ENCODE measurements at places on chromosomes 12 and 14.

DNA sequence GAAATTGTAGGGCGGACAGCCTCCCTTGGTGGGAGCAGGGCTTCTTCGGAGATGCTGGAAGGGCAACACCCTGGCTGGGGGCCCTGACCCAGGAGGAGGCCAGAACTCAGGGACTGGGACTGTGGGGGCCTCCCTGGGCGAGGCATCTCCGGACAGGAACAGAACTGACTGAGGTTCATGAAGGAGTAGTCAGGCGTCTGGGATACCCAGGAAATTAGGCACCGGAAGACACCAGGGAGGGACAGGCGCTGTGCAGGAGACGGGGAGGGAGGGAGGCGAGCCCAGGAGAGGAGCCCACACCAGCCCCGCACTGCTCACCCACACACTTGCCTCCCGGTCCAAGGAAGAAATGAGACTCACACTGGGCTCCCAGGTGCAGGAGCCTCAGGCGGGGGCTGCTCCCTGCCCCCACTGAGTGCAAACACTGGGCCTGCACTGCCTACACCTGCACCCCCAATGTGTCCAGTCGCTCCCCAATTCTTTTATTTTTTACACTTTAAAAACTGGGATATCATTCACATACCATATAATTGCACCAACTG is 262.6 kb upstream of the SFSWAP start:
- DNase-seq = no peak

DNA sequence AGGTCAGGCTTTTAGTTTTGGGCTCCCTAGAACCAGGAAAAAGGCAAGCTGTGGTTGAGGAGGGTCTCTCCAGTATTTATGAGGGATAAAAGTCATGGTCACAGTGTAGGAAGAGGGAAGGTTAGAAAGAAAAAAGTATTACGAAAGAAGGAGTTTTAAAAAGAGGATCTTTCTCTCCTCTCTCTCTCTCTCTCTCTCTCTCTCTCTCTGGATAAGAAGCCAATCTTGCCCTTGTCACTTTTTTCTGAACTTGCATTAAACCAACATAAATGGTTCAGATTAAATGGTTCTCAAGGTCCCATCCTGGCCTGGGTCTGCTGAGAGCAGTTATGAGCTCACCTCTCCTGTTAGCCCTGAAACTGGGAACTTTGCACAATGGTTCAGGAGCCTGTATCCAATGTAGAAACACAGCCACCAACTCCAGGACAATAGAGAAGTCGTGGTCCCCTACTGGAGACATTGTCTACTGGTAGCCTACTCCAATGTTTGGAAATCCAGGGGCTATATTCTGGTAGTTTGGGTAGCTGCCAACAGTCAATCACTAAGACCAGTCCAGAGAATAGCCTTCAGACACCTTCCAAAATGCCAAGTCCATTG is 131.9 kb downstream of the DAD1 start:
- DNase-seq = no peak

DNA sequence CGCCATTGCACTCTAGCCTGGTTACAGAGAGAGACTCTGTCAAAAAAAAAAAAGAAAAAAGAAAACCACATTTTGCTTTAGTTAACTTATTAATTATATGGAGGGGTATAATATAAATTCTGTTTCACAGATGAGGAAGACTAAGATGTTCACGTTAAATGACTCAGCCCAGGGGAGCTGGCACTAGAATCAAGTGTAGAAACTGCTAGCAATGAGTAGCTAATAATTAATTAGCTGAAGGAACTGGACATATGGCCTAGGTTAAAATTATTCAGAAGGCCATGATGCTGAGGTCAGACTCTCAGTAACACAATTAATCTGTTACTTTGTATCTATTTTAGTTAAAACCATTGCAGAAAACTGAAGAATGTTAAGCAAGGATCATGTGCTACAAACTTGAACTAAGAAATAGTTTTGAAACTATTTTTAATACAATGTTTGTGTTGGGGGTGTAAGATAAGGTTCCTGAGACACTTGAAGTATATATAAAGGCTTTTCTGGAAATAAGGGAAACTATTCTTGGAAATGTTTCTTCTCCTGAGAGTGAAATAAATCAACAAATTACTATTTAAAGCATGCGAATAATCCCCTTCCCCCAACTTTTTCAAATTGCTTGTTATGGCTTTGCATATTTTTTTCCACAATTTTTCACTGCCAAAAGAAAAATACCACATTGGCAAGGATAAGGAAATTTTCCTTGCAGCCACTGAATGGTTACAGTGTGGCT is 589.3 kb downstream of the SOX5 start:
- no peak for DNase-seq

GRCh38 chr14:101232340-101233020 is 328.8 kb upstream of the DIO3 start:
- no peak for DNase-seq

GRCh38 chr12:24088751-24089509 is 139.5 kb upstream of the SOX5 start:
- DNase-seq = no peak

- DNase-seq = no peak
Observed at GRCh38 chr12:59122784-59123183, 202.5 kb upstream of the LRIG3 start.

- no peak for DNase-seq
Observed at GRCh38 chr14:89977668-89978067, 21.9 kb downstream of the TDP1 start.

GRCh38 chr12:95755261-95755865 is 35.2 kb downstream of the NTN4 start:
- no peak for DNase-seq

DNA sequence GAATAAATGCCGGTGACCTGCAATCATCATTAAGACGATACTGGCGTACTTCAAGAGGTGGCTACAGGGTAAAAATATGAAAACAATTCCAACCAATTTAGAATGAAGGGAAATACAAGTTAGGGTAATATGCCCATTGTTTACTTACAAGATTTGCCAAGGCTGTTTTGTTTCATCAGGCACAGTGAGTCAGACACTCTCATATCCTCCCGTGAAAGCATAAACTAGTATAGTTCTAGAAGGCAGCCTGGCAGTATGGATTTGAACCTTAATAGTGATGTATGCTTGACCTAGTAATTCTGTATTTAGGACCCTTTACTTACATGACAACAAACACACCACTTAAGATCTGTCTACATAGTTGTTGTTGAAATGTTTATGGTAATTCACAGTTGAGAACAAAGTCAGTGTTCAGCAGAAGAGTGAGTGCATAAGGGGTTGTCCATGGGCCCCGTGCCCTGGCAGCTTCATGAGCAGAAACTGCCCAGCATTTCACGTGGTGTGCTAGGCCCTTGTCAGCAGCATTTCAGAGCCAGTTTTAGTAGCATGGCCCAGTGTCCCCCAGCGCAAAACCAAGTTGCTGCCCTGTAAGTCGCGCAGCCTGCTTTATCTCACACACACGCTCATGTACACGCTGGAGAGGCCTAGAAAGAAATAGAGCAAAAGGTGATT is 80.8 kb downstream of the EP400 start:
- peak; percentile 52 for DNase-seq

DNA sequence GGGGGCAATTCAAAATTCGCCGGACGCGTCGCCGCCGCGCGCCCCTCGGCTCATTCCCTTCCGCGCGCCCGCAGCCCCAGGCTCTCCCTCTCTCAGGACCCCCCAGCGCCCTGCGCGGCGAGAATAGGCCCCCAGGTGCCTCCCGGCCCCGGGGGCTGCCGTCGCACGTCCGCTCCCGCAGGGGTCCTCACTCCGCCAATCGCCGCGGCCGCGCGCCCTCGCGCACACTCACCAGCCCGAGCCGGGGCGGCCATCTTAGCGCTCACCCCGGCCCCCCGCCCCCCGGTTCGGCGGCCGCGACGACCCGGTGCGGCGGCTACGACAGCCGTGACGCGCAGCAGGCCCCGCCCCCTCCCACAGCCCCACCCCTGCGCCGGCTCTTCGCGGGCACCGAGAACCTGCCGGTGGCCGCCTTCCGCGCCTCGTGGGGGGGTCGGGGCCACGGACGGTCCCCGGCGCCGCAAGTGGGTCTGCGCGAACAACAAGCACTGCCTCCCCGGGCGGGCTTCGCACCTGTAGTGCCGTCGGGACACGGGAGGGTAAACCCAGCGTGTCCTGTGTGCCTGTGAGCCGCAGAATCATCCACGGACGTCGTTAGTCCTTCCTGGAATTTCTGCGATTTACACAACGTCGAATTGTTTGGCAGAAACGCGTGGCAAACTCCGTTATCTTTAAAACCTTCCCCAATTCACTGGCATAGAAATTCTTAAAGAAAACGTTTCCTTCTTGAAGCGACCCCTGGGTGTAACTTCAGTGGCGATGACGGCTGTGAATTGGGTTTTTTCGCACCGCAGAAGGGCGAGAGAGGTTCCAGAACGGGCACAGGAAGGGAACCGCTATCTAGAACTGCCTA is 2.5 kb downstream of the USP44 start:
- DNase-seq = peak; percentile 41

- no peak for DNase-seq
Observed at GRCh38 chr12:91123236-91123916, 12.1 kb upstream of the LUM start.

GRCh38 chr14:61659582-61659981 is 35.7 kb upstream of the HIF1A start:
- no peak for DNase-seq

GRCh38 chr12:51341251-51342007 is 5.0 kb downstream of the CELA1 start:
- DNase-seq = peak; percentile 51

- no peak for DNase-seq
Observed at GRCh38 chr14:32633224-32633859, 304.2 kb downstream of the AKAP6 start.

- DNase-seq = no peak
Observed at GRCh38 chr12:111448266-111448830, 42.6 kb downstream of the SH2B3 start.

- DNase-seq = no peak
Observed at GRCh38 chr12:107025671-107026070, 38.7 kb upstream of the MTERF2 start.

- no peak for DNase-seq
Observed at GRCh38 chr12:95216711-95217376, 423 bp downstream of the FGD6 start.

DNA sequence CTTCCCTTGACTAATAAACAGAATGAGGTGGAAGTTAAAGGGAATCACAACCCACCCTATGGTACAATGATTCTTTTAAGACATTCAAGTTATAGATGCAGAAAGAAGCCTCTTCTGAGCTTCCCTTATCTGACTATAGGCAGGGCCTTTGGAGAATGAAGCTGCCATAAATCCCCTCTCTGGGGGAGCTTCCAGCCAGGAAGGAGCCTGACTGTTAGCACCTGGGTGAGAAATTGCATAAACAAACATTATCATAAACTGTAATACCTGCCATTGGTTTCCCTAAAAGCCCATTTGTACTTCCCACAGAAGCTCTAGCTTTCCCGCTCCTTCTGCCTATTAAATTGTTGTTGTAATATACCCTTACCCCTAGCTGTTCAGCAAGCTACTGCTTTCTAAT is 81.3 kb upstream of the RESF1 start:
- no peak for DNase-seq

DNA sequence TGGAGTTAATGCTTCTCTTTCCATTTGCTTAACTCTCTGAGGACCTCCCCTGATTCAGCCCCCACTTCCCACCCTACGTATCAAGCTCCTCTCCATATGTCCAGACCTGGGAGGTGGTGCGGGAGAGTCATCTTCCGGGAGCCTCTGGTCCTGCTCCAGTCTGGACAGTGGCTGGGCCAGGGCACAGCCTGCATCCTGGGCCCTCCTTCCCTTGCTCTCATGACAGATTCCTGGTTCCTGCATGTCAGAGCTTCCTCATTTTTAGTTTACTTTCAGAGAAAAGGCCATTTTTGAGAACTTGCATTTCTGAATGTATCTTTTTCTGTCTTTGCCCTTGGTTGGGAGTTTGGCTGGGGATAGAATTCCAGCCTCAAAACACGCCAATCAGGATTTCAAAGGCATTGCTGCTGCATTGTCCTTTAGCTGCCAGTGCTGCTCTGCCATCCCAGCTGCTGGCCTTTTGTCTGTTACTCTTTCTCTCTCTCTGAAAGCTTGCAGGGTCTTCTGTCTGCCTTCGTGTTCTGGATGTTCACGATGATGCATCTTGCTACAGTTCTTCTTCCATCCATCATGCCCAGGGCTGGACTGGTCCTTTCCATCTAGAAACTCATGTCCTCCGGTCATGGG is 54.7 kb downstream of the SLC6A12 start:
- DNase-seq = no peak

- DNase-seq = no peak
Observed at GRCh38 chr14:91548108-91548507, 38.0 kb upstream of the PPP4R3A start.

DNA sequence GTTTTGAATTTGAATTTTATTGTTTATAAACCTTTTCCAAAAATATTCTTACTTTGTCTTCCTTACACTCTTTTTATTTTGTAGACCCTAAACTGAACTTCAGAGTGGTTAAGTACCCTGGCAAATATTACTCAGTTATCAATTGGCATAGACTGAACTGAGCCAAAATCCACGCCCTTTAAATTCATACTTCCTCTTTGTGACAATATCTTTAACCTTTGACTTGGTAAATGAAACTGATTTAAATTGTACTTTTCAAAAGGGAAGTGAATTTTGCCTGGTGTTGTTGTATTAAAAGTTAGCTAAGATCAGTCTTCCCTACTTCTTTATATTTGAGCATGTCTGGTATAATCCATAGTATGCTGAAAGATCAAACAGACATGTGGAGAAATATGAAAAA is 184.3 kb upstream of the USP15 start:
- no peak for DNase-seq

- no peak for DNase-seq
Observed at GRCh38 chr12:50740307-50740706, 23.6 kb upstream of the ATF1 start.

GRCh38 chr12:3597526-3598210 is 106.7 kb downstream of the PRMT8 start:
- DNase-seq = no peak

- no peak for DNase-seq
Observed at GRCh38 chr14:77143071-77143470, 1.5 kb upstream of the ZDHHC22 start.

DNA sequence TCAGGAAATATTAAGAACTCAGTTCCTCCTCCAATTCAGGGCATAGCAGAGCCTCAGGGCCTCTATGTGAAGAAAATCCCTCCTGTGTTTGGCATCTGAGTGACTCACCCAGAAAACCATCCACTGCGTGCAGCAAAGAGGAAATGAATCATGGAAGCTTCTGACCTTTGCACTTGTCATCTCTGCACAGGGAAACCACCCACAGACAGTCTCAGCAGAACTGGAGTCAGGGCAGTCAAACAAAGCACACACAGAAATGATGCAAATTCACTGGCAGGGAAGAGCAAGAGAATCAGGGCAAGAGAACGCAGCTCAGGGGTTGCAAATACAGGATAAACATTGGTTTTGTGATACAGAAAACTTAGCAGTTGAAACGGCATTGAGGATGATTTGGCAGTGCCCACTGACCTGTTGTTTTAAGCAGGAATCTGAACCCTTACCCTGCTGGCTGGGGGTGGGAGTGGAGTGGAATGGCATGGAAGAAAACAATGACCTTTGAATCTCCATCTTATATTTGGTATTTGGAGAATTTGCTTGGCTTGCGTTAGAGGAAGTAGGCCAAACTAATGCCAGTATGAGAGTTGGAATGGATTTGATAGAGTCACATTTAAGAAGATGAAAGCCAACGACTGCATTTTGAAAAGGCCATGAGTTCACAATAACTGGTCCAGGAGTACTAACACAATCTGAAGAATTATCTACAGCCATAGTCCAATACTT is 53.5 kb downstream of the PHLDA1 start:
- DNase-seq = peak; percentile 70

- no peak for DNase-seq
Observed at GRCh38 chr14:95300697-95301526, 18.8 kb downstream of the CLMN start.

- no peak for DNase-seq
Observed at GRCh38 chr14:101630056-101630965, 69.0 kb downstream of the DIO3 start.
